ENCODE measurements at places on chromosomes 16 and 17.

- DNase-seq: no peak
These were observed 2.8 kb downstream of the RAB40C start for GRCh38 chr16:592518-593306.

DNA sequence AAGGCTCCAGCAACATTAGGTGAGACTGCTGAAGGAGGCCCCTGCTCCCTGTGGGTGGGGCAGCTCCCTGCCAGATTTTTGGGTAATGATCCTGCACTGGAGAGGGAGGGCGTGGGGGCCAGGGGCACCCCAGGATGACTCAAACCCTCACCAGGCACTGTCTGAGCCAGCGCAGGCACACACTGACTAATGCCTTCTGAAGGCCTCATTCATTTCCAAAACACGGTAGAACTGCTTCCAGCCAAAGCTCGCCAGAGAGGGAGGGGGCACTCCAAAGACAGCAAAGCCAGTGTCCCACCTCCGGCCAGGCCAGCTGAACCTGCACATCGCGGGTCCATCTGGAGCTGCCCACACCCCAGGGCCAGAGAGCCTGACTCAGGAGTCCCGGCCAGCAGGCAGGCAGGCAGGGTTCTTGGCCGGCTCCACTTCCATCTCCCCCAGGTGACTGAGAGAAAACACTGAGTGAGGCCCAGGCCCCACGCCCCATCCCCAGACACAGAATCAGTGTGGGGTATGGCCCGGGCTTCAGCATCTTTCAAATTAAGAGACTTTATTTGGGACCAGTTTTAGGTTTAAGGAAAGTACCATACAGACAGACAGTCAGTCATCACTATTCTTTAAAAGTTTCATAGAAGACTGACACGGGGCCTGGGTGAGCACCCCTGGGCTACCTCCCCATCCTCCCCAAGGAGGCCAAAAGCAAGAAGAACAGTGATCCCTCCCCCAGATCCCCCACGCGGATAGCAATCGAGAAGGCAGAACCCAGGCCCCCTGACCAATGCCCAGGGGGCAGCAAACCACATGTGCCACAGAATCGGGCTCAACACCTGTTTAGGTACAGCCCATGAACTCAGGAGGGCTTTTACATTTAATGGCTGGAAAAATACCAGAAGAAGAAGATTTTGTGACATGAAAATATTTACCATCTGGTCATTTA lies 2.3 kb downstream of the PIEZO1 start:
- DNase-seq: peak; percentile 89

DNA sequence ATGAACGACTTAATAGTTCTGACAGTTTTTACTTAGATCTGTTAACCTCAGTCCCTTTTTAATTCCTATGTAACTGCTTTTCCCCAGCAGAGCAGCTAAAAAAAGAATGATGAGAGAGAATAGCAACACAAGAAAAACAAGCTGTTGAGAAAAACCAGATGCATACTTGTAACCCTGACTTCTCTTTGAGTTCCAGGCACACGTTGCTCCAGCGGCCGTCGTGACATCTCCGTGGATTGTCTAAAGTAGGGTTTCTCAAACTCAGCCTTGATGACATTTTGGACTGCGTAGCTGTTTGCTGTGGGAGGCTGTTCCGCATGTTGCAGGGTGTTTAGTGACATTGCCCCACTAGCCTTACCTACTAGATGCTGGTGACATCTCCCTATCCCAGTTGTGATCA lies 324.0 kb downstream of the SNX29 start:
- no peak for DNase-seq

GRCh38 chr17:14203388-14203787 lies 33.3 kb downstream of the CDRT15 start:
- DNase-seq: peak; percentile 51

DNA sequence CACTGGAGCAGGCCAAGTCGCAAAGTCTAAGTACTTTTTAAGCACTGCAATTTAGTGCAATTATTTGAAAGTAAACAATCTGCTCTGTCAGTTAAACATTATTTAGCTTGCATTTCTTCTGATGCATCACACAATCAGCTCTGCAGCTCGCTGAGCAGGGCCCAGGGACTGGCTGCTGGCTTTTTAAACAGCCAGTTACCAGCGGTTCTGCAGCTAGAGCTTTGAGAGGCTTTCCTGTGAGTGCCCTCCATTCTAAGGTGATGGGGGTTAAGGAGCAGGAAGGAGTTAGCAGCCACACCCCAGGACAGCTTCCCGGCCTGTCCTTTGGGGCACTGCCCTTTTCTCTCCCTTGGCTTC lies 154.3 kb downstream of the SALL1 start:
- DNase-seq: no peak

- peak; percentile 24 for DNase-seq
These were observed 16.2 kb downstream of the CA4 start for GRCh38 chr17:60165971-60166370.

Measured in stimulated activated CD4-positive, alpha-beta T cell treated with anti-CD3 and anti-CD28 coated beads, Interleukin-1b, Interleukin-23, amount 100 ng/mL, for 48 hours (primary cell).